ENCODE measurements at places on chromosomes 1 and 21.

DNA sequence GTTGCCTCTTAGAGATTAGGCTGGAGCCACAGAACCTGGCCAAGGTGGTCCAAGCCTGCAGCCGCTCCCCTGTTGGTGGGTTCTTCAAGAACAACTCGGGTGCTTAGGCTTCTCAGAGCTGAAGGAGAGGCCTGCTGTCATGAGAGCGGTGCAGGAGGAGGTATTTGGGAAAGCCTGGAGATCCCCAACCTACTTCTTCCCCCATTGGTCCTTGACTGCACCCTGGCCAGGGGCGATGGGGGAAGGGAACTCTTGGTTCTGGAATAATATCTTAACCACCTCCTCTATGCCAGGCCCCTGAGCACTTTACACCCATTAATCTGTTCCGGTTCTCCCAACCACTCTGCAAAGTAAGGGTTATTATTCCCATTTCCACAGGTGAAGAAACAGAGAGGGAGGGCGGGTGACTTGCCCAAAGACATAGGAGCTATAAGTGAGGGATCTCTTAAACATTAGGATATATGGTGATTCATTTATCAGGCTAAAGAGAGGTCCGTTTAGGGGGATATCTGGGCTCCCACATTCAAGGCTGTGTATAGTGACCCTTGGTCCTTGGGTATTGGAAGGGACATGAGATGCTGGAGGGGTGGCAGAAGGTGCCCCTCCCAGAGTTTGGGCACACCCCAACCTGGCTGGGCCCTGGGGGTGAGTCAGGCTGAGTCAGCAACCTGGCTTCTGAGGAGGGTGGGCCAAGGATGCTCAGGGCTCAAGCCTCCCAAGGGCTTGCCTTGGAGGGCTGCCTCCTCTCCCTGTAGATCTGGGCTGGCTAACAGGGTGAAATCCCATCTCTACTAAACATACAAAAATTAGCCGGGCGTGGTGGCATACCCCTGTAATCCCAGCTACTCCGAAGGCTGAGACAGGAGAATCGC, 5.2 kb downstream of the TRNP1 start:
- no peak for DNase-seq

DNA sequence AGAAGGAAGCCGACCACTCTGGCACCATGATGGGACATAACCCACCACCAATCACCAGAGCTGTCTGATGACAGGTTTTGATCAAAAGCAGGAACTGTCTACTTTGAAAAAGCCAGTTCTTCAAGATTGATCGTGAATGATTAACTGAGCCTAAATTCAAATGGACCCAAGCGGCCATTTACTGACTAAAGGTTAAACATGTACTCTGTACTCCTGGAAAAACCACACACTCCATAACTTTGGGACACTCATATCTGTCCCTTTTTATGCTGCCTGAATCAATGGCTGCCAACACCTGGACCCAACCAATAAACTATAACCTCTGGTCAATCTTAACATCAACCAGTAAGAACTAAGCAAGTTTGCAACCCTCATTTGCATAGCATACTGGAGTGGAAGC, 206.6 kb downstream of the URB2 start:
- DNase-seq: no peak

GRCh38 chr1:228118040-228118439, 8.9 kb upstream of the MRPL55 start:
- DNase-seq: no peak

DNA sequence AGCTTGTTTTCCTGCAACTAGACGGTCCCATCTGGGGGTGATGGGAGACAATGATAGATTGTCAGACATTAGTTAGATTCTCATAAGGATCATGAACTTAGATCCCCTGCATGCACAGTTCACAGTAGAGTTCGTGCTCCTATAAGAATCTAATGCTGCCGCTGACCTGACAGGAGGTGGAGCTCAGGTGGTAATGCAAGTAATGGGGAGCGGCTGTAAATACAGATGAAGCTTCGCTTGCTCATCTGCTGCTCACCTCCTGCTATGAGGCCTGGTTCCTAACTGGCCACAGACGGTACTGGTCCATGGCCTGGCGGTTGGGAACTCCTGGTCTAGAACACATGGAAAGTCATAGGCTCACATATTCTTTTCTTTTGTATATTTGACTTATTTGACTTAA, 42.0 kb downstream of the NIBAN1 start:
- DNase-seq: no peak

GRCh38 chr1:171637928-171638576, 14.4 kb downstream of the MYOC start:
- DNase-seq: no peak

GRCh38 chr1:228666686-228667623, 68.3 kb upstream of the RHOU start:
- no peak for DNase-seq

Measured in PC-9 (cell line).